Gastrocnemius medialis (tissue), 4 donors: ENCODE measurements at places on chromosomes 6 and 20. TPM values are rescaled to one million over a fixed set of nuclear protein-coding genes. Genes with fewer than 3 reads are reported as not detected.

DNA sequence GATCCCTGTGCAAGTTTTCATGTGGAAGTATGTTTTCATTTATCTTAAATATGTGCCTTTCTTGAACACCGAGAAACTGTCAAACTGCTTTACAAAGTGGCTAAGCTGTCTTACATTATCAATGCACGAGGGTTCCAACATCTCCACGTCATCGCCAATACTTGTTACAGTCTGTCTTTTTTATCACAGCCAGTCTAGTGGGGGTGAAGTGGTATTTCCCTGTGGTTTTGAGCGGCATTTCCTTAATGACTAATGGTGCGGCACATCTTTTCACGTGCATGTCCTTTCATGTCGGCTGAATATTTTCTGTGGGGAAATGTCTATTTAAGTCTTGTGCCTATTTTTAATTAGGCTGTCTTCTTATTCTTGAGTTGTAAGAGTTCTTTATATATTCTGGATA is 280.4 kb downstream of the FOXC1 start:
- DNase-seq = no peak

- no peak for DNase-seq
Observed at GRCh38 chr6:142289687-142290086, 12.1 kb upstream of the ADGRG6 start.

- no peak for DNase-seq
Observed at GRCh38 chr6:132961610-132962009, 147.2 kb downstream of the RPS12 start.

- no peak for DNase-seq
Observed at GRCh38 chr6:69802995-69803394, 6.2 kb upstream of the LMBRD1 start.

DNA sequence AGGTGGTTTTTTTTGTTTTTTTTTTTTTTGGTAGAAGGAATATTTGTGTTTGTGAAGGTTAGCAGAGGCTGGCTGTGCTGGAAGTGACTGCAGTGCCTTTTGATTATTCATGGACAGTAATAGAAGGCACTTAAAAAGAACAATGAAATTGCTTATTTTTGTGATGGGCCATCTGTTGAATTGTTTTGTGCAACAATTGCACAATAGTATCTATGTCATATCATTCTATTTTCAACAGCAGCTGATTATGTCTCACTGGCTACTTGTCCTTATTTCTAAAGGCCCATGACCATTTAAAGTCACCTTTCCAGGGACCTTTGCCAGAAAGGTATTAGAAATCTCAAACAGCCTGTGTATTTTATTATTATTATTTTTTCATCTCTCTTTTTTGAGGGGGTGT is 70.6 kb downstream of the AFG1L start:
- DNase-seq = no peak

DNA sequence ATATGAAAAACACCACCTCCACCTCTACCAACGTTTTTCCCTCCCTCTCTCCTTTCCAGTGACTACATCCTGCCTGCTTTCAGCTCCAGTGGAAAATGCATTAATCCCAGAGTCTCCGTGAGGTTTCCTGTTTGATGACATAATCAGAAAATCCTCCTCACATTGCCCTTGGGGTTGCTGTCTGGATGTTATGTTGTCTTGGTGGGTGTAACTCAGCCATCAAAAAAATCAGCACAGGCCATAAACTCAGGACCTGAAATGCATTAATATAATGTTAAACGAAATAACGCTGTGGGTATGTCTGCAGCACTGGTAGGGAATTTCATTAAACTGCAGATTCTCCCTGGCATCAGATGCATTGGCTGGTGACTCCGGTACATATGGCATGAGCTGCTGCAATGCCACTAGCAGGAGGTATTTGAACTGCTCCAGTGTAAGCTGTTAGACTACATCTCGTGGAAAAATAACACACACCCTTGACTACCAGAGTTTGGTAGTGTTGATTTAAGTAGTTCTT is 297.8 kb downstream of the PRL start:
- no peak for DNase-seq

- DNase-seq = no peak
Observed at GRCh38 chr6:113690281-113691259, 166.6 kb upstream of the MARCKS start.

GRCh38 chr20:35251613-35251940 is 25.1 kb downstream of the MMP24 start:
- no peak for DNase-seq

- no peak for DNase-seq
Observed at GRCh38 chr6:106360989-106361430, 493 bp downstream of the CRYBG1 start.

DNA sequence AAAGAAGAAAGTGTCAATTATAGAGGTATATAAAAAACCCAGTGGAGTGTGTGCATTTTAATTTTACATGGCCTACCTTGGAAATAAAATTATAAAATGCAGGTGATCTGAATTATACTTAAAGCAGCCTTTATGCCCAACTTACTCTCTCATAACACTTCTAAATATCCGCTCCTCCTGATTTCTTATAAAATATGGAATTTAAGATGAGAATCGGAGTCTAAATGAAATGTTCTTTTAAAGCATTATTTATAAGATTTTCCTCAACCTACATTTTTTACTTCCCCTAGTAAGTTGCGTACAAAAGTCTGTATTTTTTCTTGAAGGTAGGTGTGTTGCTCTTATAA is 3.5 kb downstream of the CITED2 start:
- DNase-seq = no peak

DNA sequence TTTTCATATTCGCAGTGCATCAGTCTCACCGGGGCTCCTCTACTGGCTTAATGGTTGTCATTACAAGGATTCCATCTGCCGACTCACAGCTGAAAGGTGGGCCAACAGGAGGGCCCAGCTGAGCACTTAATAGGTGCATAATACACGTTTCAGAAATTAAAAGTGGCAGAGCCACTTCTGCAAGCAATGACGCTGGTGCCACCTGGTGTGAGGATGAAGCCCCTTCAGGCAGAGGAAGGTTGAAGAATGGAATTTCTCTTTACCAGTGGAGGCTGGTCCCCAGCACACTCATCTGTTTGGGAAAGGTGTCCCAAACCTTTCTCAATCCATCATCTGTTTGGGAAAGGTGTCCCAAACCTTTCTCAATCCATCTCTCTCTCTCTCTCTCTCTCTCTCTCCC is 8.2 kb upstream of the STMND1 start:
- DNase-seq = no peak

GRCh38 chr6:21589352-21590345 is 3.9 kb upstream of the SOX4 start:
- DNase-seq = peak; percentile 66

DNA sequence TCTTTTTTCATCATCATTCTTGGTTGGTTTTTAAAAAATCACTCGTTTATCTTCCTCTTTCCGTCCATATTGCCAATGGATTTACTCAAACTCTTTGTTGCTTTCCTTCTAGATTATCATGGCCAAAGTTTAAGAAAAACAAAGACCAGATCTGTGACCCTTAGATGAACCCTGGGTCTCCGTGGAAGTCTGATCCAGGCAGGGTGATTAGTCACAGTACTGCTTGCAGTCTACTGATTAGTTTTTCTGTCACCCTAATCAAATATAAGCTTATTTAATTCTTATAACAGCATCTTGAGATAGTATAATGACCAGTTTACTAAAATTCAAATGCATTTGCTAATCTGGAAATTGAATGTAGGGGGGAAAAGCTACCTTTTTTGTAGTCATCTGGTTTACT is 6.0 kb upstream of the SMIM28 start:
- no peak for DNase-seq

- no peak for DNase-seq
Observed at GRCh38 chr6:47934023-47934422, 152.2 kb downstream of the OPN5 start.

DNA sequence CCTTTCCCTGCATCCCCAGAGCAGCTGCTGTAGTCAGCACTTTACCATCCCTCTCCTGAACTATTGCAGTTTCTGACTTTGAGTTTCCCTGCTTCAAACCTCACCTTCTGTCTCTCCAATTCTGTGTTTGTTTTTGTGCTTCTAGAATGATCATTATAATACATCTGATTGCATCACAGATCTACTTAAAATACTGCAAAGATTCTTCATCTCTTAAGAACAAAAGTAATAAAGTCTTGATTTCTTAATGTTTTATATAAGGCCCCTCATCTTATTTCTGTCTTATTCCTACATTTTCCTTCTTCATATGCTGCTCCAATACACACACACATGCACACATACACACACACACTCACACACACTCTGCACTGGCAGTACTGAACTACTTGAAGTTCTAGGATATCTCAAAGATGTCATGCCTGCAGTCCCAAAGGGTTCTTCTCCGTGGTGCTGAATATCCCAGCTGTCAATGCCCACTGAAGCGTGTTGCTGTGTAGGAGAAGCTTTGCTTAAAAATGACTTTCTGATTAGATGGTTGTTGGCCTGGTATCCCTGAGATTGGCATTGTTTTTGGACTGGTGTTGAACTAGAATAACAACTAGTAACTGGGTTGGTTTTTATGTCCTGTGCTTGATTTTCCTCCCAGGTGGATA is 97.2 kb downstream of the MAP3K4 start:
- DNase-seq = no peak

- no peak for DNase-seq
Observed at GRCh38 chr6:117956386-117956785, 49.3 kb downstream of the SLC35F1 start.

GRCh38 chr6:87155842-87156815 is 764 bp downstream of the ZNF292 start:
- peak; percentile 32 for DNase-seq

DNA sequence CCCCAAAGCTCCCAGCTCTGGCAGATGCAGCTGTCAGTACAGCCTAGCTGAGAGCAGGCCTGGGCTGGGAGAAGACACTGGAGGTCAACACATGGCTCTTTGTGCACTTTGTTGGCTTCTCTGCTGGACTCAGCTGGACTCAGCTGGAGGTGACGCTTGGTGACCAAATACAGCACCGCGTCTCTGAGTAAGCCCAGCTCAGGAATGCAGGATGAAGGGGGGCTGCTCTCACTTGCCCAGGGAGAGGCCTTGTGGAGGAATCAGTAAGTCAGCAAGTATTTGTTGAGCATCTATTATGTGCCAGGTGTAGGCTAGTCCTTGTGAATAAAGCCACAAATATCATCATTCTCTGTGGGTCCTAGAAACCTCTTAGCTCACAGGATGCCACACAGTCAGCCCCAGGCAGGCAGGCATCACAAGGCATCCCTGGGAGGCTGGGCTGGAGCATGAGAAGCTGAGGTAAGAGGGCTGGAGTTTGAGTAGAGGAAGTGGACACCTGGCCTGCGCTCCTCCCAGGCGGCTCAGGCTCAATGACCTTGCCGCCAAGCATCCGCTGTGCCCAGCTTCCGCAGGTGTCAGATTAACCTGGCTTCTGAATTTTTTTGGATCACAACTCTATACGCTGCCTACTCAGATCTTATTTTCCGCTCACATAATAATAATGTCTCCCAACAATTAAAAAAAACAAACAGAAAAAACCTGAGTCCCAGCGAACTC is 95.4 kb downstream of the TMEM170B start:
- no peak for DNase-seq

The CYP21A2 gene
- total RNA-seq = 0.16 TPM

The ERVFRD-1 gene
- not detected for total RNA-seq

The LCA5 gene
- 3.0 TPM for total RNA-seq

The MCHR2 gene
- not detected for total RNA-seq

The C20orf202 gene
- not detected for total RNA-seq

The HLA-DQB2 gene
- 0.78 TPM for total RNA-seq

The C6orf47 gene
- 27.8 TPM for total RNA-seq

The SNRNP48 gene
- 14.3 TPM for total RNA-seq

The TDRD6 gene
- 0.10 TPM for total RNA-seq

The SASH1 gene
- total RNA-seq = 36.0 TPM
